Smooth muscle cell of trachea (primary cell): ENCODE measurements at places on chromosomes 5 and 9. TPM values are rescaled to one million over a fixed set of nuclear protein-coding genes. Genes with fewer than 3 reads are reported as not detected.

WDR38 gene
- not detected in 2 replicates for total RNA-seq

CHSY3 gene
- 1.7 and 2.0 TPM in 2 replicates for total RNA-seq

APBA1 gene
- total RNA-seq, result 14.7 and 21.0 TPM in 2 replicates

BTNL8 gene
- not detected in 2 replicates for total RNA-seq

MOB3B gene
- total RNA-seq, result 0.15 and 0.17 TPM in 2 replicates
